ENCODE measurements at places on chromosomes 13 and 19. TPM values are rescaled to one million over a fixed set of nuclear protein-coding genes. Genes with fewer than 3 reads are reported as not detected.

The DKKL1 gene
- total RNA-seq: not detected

- no peak for DNase-seq
These were observed 15.2 kb upstream of the F7 start for GRCh38 chr13:113090415-113090770.

GRCh38 chr19:14061751-14062557 is at the start of gene PALM3:
TSS of gene PALM3 (minus strand) at chr19:14062076. CDS start at chr19:14061980, 96 bp downstream.
- DNase-seq: no peak

- DNase-seq: no peak
These were observed 390.3 kb downstream of the DLEU7 start for GRCh38 chr13:50453188-50453587.

- no peak for DNase-seq
These were observed 19.2 kb downstream of the SIGLEC8 start for GRCh38 chr19:51439021-51439465.

Data from esophagus squamous epithelium (tissue), 5 donors.